Activated CD8-positive, alpha-beta memory T cell treated with anti-CD3 and anti-CD28 coated beads, Interleukin-2, amount 10 ng/mL, durations not matched to agents 7 days and 5 days (primary cell): ENCODE measurements at places on chromosomes 12 and 14. TPM values are rescaled to one million over a fixed set of nuclear protein-coding genes. Genes with fewer than 3 reads are reported as not detected.

RESF1 gene
- total RNA-seq: 137 TPM

- DNase-seq: no peak
These were observed 21.3 kb downstream of the DCAF4 start for GRCh38 chr14:72947366-72948160.

DNA sequence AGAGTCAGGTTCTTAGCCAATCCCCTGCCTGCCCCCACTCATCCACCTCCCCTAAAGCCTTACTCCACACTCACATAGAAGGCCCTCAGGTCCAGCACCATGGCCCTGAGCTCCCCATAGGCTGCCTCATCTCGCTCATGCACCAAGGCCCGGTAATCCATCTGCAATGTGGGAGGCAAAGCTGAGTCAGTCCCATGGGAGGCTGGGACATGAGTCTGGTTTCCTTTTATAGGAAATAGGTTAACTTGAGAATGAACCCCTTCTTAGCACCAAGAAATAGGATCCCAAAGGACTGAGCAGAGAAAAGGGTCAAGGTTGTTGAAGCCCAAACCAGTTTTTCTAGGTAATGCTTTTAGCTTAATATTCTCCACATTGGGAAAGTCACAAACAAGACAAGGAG is 2.1 kb upstream of the EMC9 start:
- no peak for DNase-seq

DNA sequence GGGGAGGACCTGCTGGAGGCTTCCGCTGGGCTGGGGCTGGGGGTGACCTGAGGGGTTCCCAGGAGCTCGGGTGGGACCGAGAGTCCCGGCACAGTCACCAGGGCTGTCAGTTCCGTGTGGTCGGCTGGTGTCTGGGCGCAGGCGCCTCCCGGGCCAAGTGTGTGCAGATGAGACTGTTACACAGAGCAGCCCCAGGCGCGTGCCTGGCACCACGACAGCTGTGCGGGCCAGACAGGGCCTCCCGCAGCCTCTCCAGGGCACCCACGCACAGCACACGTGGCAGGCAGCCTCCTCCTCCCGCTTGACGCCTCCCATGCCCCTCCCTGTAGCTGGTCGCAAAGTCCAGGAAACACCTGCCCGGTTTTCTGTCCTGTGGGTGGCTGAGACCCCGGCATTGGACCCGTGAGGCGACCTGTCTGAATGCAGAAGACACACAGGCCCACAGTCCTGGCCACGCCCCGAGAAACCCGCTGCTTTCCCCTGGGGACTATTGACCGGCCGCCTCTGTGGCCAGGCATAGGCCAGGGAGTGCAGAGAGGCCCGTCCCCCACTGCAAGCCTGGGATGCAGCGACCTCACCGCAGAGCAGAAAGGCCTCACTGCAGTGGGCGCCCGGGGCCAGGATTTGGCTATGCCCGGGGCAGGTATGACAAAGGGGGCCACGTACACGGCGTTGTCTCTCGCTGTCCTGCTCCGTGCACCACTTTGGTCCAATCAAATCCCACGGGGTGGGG is 12.1 kb upstream of the GALNT9 start:
- no peak for DNase-seq

GRCh38 chr12:117328556-117329100 is 32.8 kb downstream of the NOS1 start:
- DNase-seq: no peak

- no peak for DNase-seq
These were observed 564.0 kb downstream of the TRHDE start for GRCh38 chr12:72836194-72836593.
